Keratinocyte (primary cell): ENCODE measurements at places on chromosomes 16 and 17. TPM values are rescaled to one million over a fixed set of nuclear protein-coding genes. Genes with fewer than 3 reads are reported as not detected.

The CDH3 gene
- 366 to 711 TPM (median 524 TPM) in 3 replicates for polyA plus RNA-seq

The FNDC8 gene
- not detected in 3 replicates for polyA plus RNA-seq

The CACNG5 gene
- not detected in 3 replicates for polyA plus RNA-seq

The COX6A2 gene
- not detected in 3 replicates for polyA plus RNA-seq

The PMFBP1 gene
- 0.27 to 0.92 TPM (median 0.30 TPM) in 3 replicates for polyA plus RNA-seq

The SNX20 gene
- not detected in 3 replicates for polyA plus RNA-seq

The ABCC11 gene
- 0.18 to 0.68 TPM (median 0.33 TPM) in 3 replicates for polyA plus RNA-seq

The CCL22 gene
- polyA plus RNA-seq, result not detected in 3 replicates

The PIPOX gene
- polyA plus RNA-seq, result 0.03 to 0.15 TPM in 2 of 3 replicates, not detected in the other

The MC1R gene
- 1.1 to 1.9 TPM (median 1.1 TPM) in 3 replicates for polyA plus RNA-seq

The EME1 gene
- 1.6 to 5.6 TPM (median 4.7 TPM) in 3 replicates for polyA plus RNA-seq

The HOXB6 gene
- polyA plus RNA-seq, result 0.62 to 0.77 TPM (median 0.68 TPM) in 3 replicates

The MYH8 gene
- polyA plus RNA-seq, result not detected in 3 replicates

The GRAP gene
- 0.02 to 0.05 TPM (median 0.03 TPM) in 3 replicates for polyA plus RNA-seq

The MBTPS1 gene
- 47.5 to 56.0 TPM (median 52.5 TPM) in 3 replicates for polyA plus RNA-seq

The ANKRD40CL gene
- polyA plus RNA-seq, result not detected in 3 replicates

The KRT20 gene
- not detected in 3 replicates for polyA plus RNA-seq

The TMEM238L gene
- 0.26 TPM in 1 of 3 replicates, not detected in the others for polyA plus RNA-seq

The CCL18 gene
- polyA plus RNA-seq, result not detected in 3 replicates

The FOXN1 gene
- 0.01 to 0.66 TPM (median 0.29 TPM) in 3 replicates for polyA plus RNA-seq

The ABCA10 gene
- polyA plus RNA-seq, result 0.14 to 0.99 TPM (median 0.46 TPM) in 3 replicates

The TEKT1 gene
- polyA plus RNA-seq, result not detected in 3 replicates

The OR1F1 gene
- 0.51 to 0.89 TPM (median 0.58 TPM) in 3 replicates for polyA plus RNA-seq

The PDIA2 gene
- 0.18 to 0.46 TPM (median 0.42 TPM) in 3 replicates for polyA plus RNA-seq

The WNK4 gene
- polyA plus RNA-seq, result 0.03 to 0.10 TPM (median 0.04 TPM) in 3 replicates

The MT1F gene
- polyA plus RNA-seq, result 1.5 to 4.1 TPM (median 2.3 TPM) in 3 replicates

The CDT1 gene
- polyA plus RNA-seq, result 1.0 to 4.9 TPM (median 2.0 TPM) in 3 replicates
